ENCODE measurements at places on chromosomes 4 and X. TPM values are rescaled to one million over a fixed set of nuclear protein-coding genes. Genes with fewer than 3 reads are reported as not detected.

IQCM gene
- total RNA-seq: not detected

ATP10D gene
- total RNA-seq: 5.4 TPM

- DNase-seq: no peak
Measured at GRCh38 chr4:126530996-126531585, 1101.7 kb upstream of the INTU start.

GRCh38 chr4:100811046-100811445 is 293.2 kb upstream of the EMCN start:
- no peak for DNase-seq
